ENCODE measurements at places on chromosomes 2 and 18.

DNA sequence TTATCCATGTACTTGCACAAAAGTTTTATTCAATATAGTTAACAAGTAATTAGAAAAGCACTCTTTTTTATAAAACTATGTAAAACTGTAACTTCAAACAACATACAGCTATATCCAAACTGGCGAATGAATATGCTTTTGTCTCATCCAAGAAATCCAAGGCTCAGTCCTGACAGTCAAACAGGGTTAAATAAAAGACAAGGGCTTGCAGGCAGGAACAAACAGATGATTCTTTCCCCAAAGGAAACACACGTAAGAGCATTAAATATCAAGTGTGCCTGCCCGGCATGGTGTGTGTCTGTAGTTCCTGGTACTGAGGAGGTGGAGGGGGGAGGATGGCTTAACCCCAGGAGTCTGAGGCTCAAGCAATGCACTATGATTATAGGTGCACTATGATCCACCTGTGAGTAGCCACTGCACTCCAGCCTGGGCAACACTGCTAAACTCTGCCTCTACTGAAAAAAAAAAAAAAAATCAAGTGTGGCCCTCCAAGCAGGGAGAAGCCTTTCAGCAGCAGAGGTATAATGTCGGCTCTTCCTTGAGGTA lies 171.3 kb downstream of the DLGAP1 start:
- DNase-seq: no peak

GRCh38 chr2:126885751-126886210 lies 12.9 kb upstream of the TEX51 start:
- no peak for DNase-seq

DNA sequence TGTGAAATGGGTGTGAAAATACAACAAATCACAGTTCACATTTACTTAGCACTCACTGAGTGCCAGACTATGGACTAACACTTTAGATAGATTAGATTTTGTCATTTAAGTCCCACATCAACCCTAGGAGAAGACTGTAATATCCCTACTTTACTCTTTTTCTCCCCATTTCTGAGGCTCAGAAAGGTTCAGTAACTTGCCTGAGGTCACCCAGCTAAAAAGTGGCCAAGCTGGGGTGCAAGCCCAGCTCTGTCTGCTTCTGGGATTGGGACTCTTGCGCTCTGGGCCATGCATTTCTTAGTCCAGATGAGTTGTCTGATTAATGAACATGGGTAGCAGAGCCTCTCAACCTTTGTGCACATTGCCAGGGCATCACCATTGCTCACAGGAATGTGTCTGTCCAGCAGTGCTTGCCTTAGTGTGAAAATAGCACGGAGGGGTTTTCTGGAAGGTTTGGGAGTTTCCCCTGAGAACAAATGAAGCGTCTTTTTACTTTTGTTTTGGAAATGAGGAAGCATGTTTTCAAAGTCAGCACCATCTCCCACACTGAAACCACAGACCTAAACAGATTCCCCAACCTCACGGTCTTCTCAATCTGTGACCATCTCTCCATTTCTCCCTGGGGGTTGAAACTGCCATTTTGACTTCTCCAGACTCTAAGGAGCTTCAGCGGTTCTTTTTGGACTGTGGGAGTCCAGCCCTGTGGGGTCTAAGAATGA lies 31.9 kb downstream of the NRP2 start:
- no peak for DNase-seq

- DNase-seq: no peak
Observed at GRCh38 chr18:830315-830901, 18.4 kb upstream of the YES1 start.

DNA sequence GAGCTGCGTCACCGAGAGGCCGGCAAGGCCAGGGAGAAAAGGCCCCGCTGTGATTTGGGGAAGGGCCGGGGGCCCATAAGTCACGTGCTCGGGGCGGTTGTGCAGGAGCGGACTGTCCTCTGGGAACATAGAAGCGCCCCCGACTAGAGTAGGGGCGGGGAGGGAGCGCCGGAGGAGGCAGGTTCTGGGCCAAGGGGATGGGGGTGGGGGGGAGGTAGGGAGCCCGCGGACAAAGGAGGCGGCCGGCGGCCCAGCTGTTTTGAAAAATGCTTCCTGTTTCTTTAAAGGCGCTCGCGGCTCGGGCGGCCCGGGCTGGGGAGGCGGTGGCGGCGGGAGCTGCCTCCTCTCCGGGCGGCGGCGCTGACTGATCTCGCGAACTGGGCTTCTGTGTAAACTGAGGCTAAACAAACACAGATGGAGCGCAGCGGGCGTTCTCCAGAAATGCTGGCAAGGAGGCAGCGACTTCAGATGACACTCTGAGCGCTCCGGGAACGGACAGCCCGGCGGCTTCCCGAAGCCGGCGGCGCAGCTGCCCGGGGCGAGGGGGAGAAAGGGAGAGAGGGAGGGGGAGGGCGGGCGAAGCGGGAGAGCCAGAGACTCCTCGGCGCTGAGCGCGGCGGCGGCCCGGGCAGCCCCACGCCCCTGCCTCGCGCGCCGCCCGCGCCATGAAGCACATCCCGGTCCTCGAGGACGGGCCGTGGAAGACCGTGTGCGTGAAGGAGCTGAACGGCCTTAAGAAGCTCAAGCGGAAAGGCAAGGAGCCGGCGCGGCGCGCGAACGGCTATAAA lies at the start of gene ATOH8:
ATOH8 (plus strand) TSS at position 467 of the 788 bp plus-strand sequence; CDS start at position 666, 199 bp downstream.
- DNase-seq: no peak

- no peak for DNase-seq
Observed at GRCh38 chr18:49100226-49100968, 149.6 kb upstream of the SMAD7 start.

- DNase-seq: no peak
Observed at GRCh38 chr2:128139624-128140023, 48.6 kb downstream of the UGGT1 start.

DNA sequence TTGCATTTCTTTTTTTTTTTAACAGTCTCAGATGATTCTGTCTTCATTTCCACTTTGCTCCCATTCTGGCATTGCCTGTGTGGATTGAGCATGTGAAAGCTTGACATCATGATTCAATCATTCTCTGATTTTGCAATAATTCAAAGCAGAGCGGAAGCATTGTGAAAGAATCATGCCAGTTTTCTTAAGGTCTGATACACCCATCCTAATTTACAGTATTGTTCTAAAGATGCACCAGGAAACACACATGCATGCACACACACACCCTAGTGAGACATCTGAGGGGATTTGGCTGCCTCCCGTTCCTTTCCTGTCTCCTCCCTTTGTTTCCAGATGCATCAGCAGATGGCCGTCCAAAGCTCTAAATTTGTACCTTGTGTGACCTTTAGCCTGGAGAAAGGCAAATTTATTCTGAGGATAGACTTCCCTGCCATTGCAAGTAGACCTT lies 97.3 kb downstream of the FMNL2 start:
- no peak for DNase-seq

DNA sequence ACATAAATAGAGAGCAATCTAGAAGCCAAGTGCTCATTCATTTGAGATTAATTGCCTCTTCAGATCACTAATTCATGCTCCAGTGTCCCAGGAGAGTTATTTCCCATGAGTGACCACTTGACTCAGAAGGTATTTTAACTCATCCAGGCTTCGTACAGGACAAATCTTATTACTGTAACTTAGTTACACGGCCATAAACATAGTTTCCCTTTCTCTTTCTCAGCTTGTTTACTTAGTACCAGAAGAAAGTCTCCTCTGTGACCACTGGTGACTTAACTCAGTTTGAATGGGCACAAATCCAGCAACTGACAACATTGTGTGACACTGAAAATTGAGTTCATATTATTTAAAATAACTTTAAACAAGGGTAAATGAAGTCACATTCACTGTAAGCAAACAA lies 25.3 kb downstream of the MMADHC start:
- no peak for DNase-seq

GRCh38 chr2:11839916-11840315 lies 93.5 kb downstream of the LPIN1 start:
- no peak for DNase-seq

DNA sequence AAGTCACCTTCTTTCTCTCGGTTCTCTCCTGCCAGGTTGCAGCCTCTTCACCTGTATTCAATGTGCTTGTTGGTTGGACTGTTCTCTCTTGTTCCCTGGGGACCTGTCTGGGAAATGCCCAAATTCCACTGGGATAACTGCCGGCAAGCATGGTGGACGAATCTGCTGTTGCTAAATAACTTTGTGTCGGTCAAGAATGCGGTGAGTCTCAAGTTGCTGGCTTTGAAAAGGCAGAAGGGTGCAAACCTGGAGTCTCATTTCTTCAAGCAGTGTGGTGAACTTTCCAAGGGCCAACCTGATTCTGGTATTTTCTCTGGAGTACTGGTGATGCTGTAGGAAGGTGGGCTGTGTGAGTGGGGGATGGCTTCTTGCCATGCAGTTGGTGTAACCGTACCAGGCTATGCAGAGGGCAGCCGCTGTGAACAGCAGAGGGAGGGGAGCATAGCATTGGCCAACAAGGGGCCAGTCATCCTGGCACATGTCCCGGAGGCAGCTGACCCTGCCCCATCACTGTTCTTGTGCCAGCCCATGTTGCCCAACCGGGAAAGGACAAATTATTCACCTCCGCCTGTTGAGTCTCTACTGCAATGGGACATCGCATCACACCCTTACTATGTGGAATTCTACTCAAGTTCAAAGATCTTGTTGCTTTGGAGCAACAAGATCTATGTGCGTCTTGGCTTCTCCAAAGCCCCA lies 88.1 kb upstream of the SEC11C start:
- no peak for DNase-seq

DNA sequence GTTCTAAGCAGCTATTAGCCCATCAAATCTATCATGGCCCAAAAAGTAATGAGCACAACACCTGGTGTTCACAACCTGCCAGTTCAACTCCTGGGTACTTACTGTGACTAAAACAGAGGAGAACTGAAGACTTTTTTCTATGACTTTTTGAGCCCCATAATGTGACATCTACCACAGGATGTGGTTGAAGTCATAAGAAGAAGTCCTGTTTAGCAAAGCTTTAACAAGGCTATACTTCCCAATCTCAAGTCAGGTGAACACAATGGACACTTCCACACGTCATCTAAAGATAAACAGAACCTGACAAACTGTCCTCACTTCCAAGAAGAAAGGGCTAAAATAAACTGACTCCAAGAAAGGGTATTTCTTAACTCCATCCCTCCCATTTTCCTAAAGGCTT lies 138.8 kb downstream of the ATAD2B start:
- no peak for DNase-seq

- no peak for DNase-seq
Observed at GRCh38 chr2:1716441-1716840, 27.9 kb downstream of the PXDN start.

GRCh38 chr2:172308253-172308935 lies 119.0 kb upstream of the ITGA6 start:
- DNase-seq: no peak

DNA sequence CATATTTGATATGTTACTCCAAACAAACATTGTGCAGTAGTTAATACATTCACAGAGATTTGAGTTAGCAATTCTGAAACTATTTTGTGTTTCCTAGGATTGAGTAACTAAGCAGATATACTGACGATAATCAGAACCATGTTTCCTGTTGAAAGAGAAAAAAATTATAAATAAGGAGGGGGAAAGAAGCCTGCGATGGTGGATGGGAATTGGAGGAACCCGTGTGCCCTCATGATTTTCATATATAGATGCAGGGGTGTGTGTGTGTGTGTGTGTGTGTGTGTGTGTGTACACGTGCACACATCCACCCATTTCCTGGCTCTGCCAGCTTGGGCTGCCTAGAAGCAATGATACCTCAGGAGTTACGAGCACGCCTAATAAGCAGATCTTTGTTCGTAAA lies 56.9 kb downstream of the LPIN2 start:
- DNase-seq: no peak

- no peak for DNase-seq
Observed at GRCh38 chr18:801137-801536, 10.9 kb downstream of the YES1 start.

DNA sequence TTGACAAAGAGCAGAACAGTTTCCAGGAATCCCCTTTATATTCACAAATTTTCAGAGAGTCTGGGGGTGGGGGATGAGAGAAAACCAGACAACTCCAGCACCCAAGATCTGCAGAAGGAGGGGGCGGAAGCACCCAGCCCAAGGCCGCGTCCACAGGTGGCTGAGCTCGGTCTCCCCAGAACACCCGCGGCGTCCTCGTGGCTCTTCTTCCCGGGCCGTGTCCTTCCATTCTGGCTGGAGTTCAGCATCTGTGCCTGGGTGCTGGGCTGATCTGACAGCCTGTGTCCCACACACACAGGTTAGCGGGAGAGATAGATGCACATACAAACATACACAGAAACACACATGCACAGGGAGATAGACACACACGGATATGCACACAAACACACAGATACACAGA lies 455.8 kb upstream of the SALL3 start:
- no peak for DNase-seq

GRCh38 chr2:28344756-28345373 lies 47.8 kb upstream of the FOSL2 start:
- DNase-seq: no peak

DNA sequence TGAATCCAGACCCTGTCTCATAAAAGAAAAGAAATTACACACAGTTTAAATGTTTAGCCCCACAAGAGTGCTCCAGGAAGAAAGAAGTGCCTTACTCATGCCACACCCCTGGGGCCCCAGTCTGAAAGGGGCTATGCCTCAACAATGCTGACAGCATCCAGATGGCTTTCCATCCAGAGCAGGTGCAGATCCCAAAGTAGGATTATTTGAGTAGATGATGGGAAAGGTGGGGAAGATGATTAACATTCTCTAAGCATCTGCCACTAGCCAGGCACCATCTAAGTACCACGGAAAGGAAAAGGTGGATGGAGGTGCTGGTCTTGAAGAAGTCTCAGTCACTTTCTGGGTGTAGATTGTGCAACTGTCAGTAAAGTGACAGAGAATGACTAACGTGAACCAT lies 16.3 kb downstream of the DPYSL5 start:
- no peak for DNase-seq

GRCh38 chr2:207041279-207041678 lies 102.0 kb downstream of the CPO start:
- DNase-seq: no peak

- DNase-seq: no peak
Observed at GRCh38 chr18:59911600-59911999, 11.8 kb downstream of the PMAIP1 start.

- DNase-seq: no peak
Observed at GRCh38 chr2:197647961-197648690, 27.3 kb downstream of the RFTN2 start.

DNA sequence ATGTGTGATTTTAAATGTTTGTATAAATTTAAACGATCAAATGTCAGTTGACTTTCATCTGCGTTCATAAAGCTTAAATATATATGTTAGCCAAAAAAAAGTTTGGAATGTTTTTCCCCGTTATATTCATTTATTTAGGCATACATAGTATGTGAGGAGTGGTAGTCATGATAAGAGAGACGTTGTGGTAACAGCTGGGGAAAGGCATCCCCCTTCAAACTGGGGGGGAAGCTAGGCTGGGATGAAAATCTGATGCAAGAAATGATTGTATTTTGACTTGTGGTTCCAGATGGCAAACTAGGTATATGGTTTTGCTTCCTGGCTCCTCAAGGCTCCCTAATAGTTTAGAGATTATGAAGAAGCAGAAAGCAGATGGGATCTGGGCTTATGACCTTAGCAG lies 30.1 kb downstream of the ITGA6 start:
- DNase-seq: no peak

All from activated CD4-positive, CD25-positive, alpha-beta regulatory T cell (primary cell).